ENCODE measurements at places on chromosomes 2 and 18.

DNA sequence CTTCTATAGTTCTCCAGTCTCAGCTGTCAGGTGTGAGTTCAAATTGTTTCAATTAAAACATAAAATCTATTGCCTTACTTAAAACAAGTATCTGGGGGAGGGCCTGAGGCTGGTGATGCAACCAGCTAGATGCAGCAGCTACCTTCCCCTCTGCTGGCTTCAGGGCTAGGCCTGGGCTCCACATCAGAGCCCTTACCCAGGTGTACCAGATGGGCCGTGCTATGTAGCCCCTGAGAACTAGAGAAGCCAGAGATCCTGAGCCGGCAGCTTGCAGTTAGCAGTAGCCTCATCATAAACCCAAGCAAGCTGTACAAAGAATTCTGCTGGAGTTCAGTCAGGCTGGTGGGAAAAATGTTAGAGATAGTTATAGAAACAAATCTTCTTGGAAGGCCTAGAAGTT, 97.7 kb upstream of the ACAA2 start:
- DNase-seq = peak; percentile 3

DNA sequence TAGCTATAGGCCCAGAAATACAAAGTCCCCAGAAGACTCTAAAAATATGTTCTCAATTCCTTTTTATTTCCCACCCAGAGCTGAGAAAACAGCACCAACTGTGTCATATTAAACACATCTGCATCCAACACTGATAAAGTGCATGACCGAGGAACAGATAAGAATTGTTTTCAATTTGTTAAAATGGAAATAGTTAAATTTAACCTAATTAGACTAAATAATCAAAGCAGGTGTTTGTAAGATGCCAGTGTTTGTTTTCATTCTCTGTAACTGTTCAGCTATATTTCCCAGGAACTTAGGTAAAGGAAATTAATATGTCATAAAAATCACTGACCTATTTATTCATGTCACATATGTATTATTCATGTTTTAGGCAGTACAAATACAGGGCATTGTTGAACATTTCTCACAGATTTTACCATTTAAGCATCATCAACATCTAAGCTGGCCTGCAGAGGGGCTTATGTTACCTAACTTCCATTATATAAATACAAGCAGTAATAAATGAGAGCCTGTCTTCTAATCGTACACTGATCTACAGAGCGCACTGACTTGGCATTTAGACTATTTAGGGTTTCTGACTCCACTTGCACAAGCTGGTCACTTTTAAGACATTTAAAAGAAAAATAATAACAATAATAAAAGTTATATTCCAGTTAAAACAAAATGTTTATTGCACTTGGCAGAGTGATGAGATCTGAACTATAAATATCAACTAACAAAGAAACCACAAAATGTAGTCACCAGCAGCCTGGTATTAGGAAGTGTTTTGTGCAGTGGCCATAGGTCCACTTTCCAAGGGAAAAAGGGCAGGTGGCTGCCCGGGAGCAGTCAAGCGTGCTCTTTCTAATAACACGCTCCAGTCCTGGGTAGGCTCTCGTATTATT, 86.6 kb upstream of the ZFP36L2 start:
- DNase-seq = no peak

GRCh38 chr2:96100893-96101304, 15.5 kb downstream of the ADRA2B start:
- DNase-seq = no peak

GRCh38 chr18:45227001-45227742, 388.1 kb upstream of the SLC14A2 start:
- no peak for DNase-seq

DNA sequence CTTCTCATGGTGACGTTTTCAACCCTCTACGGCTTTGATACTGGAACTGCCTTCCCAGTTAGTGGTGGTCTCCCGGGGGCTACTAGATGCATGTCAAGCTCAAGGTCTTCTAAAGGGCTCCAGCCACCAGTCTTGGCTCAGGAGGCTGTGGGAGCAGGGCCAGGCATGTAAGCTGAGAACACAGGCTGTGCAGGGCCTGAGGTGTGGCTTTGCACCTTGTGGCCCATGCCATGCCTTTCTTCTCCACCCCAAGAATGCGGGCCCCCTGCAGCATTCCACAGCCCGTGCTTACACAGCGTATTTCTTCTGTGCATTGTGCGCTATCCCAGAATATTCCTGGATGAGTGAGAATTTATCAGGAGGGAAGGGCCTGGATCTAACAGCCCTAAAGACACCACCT, 144.9 kb downstream of the SEPTIN10 start:
- DNase-seq = no peak
